ENCODE measurements at places on chromosomes 7 and 10.
A peak's percentile ranks its signal among the peaks of the same experiment; 100 is the strongest.

GRCh38 chr10:68043030-68043429, 32.1 kb downstream of the HERC4 start:
- DNase-seq: no peak

- DNase-seq: no peak
These were observed 35.6 kb downstream of the ACADSB start for GRCh38 chr10:123044391-123044790.

- DNase-seq: peak; percentile 83
These were observed 17.6 kb upstream of the IMPDH1 start for GRCh38 chr7:128427289-128427891.

DNA sequence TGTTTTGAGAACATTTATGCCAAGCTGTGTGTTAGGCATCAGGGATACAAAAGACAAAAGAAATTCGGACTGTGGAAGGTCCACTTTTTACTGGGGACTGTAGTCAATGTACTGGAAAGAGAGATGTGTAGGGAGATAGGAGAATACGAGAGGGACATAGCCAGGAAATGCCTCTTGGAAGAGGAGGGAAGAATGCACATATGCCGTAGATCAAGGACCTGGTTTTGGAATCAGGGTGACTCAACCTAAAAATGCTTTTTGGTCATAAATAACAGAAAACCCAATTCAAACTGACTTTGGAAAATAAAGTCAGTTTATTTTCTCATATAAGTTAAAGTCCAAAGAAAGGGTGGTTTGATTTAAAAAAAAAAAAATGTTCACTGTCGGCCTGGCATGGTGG, 140.3 kb upstream of the TCF7L2 start:
- no peak for DNase-seq

DNA sequence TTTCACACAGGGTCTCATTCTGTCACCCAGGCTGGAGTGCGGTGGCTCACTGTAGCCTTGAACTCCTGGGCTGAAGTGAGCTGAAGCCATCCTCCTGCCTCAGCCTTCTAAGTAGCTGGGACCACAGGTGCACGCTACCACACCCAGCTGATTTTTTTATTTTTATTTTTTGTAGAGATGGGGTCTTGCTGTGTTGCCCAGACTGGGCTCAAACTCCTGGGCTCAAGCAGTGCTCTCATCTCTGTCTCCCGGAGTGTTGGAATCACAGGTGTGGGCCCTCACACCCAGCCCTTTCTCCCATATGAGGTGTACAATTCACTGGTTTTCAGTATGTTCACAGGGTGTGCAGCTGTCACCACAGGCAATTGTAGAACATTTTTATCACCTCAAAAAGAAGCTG, 5.2 kb downstream of the INPP5A start:
- no peak for DNase-seq

DNA sequence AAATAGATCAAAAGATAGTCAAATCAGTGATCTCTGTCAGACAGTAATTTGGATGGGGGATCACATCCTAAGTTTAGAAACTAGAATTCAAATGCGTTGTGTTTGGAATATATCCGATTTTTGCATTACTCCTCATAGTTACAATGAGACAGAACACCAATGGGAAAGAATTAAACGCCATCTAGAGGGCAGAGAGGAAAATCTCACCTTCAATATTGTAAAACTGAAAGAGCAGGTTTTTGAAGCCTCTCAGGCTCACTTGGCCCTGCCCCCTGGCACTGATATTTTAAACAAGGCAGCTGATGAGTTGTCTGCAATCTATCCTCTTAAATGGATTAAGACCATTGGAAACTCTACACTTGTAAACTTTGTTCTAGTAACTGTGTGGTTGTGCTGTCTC, 17.7 kb downstream of the FRG2B start:
- no peak for DNase-seq

- DNase-seq: peak; percentile 56
These were observed 62.2 kb downstream of the SAMD9 start for GRCh38 chr7:93055543-93056107.

DNA sequence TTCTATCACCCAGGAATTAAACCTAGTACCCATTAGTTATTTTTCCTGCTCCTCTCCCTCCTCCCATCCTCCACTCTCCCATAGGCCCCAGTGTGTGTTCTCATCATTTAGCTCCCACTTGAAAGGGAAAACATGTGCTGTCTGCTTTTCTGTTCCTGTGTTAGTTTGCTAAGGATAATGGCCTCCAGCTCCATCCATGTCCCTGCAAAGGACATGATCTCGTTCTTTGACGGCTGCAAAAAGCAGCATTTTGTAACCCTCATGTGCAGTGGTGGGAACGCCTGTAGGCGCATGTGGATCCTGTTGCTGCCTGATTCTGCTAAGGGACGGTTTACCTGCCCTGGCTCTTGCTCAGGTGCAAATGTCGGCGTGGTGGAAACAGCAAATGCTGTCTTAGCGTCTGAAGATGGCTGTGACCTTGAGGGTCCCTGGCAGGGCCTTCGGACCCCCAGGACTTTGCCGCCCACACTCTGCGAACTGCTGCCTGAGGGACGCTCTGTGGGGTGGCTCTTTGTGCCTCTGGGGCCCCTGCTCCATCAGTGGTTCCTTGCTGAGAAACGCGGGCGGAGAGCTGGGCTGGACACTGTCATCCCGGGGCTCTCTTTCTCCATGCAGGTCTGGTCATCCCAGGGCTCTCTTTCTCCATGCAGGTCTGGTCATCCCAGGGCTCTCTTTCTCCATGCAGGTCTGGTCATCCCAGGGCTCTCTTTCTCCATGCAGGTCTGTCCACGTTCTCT, 5.6 kb upstream of the MTG1 start:
- DNase-seq: no peak

DNA sequence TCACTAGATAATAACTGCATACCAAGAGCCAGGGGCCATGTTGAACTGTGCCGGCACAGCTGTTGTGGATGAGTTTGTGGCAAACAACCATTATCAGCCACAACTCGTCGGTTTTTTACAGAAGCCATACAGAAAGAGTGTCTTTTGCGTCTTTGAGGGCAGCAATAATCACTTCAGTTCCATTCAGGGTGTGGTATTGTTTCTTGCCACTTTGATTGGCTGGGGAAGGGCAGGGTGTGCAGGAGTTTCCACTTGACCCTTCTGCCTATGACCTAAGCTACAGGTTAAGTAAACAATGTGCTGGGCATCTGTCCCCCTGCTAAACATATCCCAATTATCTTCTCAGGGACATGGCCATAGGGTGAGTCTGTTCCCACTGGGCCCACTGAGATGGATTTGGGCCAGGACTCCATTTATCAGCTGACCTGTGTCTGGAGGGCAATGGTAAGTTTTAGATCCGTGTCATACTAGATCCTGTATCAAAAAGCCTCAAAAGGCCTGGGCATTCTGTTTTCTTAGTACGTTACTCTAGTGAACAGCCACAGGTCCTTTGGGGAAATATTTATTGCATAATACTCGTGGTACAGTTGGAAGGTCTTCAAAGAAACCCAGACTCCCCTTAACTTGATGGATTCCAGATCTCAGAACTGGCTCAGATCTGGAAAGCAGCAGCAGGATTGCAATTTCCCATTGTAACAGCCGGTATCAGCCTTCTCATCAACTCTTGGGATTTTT, 15.9 kb downstream of the ZNF3 start:
- DNase-seq: no peak

GRCh38 chr7:7996568-7996967, 28.0 kb downstream of the GLCCI1 start:
- no peak for DNase-seq

DNA sequence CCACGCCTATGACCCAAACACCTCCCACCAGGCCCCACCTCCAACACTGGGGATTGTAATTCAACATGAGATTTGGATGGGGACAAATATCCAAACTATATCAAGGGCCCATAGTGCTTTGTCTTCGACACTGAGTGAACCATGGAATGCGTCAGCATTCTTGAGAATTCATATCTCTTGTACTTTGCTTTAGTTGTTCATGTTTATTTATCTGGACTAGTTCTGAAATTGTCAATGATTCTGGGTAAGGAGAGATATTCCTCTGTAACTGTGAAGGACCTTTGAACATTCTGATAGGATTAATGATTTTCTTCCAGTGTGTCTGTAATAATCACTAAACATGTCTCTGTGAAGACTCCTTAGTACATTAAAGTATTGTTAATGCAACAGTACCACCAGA, 374.8 kb downstream of the LRMDA start:
- no peak for DNase-seq

GRCh38 chr10:21238717-21239116, 286.8 kb downstream of the SKIDA1 start:
- DNase-seq: no peak

DNA sequence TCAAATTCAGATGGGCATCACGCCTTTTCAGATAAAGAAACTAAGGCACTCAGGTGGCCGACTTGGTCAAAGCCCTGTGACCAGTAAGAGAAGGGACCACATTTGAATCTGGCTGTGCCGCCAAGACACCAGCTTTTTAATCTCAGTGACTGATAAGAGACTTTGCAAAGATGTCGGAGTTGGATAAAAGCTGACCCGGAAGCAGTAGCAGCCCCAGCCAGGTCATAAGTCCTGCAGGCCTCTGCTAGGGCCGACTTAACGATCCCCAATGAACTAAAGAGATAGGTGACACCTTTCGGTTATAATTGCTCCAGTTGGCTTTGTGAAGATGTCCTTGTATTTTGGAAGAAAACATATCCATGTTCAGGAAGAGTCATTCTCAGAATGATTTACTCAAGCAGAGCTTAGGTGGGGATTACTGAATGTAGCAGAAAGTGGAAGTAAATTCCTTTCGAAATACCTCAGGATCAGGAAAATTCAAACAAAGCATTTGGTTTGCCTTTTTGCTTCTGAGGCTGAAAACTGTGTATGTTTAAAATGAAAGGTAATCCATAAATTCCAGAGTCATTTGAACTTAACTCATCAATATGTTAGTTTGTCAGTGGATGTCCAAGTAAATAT, 164.2 kb upstream of the PITRM1 start:
- no peak for DNase-seq

GRCh38 chr10:122142641-122143237, 128.4 kb upstream of the BTBD16 start:
- DNase-seq: no peak

DNA sequence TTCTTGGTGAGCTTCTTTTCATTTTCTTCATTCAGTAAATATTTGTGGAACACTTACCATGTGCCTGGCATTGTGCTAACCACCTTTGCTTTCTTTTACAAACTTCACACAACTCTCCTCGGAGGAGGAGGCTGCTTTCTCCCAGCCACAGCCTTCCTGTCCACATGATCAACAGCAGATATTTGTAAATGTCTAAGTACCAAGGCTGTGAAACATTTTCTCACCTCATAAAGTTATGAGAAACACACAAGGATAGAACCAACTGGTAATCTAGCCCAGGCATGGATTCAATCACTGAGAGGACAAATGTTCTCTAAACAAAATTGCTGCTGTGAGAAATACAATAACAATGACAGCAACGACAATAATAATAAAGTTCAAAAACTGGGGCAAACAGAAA, 3.9 kb downstream of the CTTNBP2 start:
- DNase-seq: no peak

- no peak for DNase-seq
These were observed 41.3 kb downstream of the TAS2R41 start for GRCh38 chr7:143518941-143519340.

- DNase-seq: peak; percentile 65
These were observed 43.5 kb upstream of the ZMIZ1 start for GRCh38 chr10:79025199-79025832.

- DNase-seq: no peak
These were observed 5.2 kb upstream of the HMX2 start for GRCh38 chr10:123142701-123143161.

DNA sequence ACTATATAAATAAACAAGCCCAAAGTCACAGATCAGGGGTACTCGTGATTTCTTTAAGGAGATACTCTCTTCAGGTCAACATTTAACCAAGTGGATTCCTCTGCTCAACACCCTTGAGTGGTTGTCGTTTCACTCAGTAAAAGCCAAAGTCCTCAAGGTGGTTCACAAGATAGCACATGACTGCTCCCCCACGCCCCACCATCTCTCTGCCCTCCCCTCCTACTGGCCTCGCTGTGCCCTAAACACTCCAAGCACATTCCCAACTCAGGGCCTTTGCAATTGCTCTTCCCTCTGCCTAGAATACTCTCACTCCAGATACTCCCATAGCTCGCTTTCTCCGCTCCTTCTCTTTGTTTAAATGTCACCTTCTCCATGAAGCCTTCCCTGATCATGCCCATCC, 72.1 kb upstream of the FHIP2A start:
- DNase-seq: no peak

- DNase-seq: no peak
These were observed 46.9 kb upstream of the KDM7A start for GRCh38 chr7:140223515-140224221.

DNA sequence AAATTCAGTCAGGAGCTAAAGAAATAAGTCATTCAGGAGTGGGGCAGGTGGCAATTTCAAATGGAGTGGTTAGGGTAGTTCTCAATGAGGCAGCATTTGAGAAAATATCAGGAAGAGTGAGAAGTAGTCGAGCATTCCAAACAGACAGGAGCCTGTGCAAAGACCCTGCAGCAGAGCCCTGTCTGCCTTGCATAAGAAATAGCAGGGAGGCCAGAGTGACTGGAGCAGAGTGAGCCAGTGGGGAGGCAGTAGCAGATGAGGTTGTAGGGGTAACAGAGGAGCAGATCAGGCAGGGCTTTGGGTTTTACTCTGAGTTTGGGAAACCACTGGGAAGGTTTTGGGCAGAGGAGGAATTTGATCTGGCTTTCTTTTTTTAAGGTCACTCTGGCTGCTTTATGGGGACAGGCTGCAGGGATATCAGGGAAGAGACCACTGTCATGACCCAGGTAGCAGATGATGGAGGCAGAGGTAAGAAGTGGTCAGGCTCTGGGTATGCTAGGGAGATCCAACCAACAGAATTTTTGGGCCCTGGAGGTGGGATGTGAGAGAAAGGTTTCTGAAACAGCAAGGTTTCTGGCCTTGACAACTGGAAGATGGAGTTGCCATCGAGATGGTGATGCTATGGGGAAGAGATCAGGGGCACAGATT, 1.3 kb upstream of the BLVRA start:
- DNase-seq: no peak
